Stimulated activated CD4-positive, alpha-beta T cell treated with anti-CD3 and anti-CD28 coated beads, Interleukin-1b, Interleukin-23, amount 100 ng/mL, for 24 hours (primary cell): ENCODE measurements at places on chromosomes 11 and 22.

GRCh38 chr11:91248199-91248807 is 976.3 kb upstream of the FAT3 start:
- DNase-seq: no peak

GRCh38 chr22:35219012-35219411 is 38.3 kb upstream of the HMGXB4 start:
- DNase-seq: no peak

- no peak for DNase-seq
Measured at GRCh38 chr11:29343465-29344333, 673.1 kb downstream of the KCNA4 start.

DNA sequence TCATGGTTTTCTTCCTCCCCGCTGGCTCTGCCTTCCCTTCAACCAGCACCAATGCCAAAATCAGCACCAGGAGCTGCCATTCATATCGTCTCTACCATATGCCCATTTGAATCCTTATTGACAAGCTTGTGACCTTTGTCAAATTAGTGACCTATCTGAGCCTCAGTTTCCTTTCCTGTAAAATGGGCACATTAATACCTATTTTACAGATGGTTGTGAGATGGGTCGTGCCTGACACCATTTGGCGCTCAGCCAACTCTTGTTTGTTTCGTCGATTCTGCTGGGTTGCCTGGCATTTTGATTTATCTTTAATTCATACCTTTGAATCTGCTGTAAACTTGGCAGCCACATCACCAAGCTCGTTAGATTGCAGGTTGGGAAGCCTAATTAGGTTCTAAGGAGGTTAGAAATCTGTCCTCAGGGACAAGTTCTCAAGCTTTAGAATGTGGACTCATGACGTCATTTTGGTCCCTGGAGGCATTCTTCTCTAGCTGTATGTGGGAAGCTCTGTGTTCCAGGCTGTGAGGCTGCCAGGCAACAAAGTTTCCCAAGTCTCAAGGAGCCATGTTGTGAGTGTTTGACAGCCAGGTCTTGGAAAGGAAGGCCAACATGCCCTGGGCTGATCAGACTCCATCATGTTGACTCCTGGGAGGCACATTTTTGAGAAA is 61.0 kb downstream of the RPS6KA4 start:
- DNase-seq: no peak

DNA sequence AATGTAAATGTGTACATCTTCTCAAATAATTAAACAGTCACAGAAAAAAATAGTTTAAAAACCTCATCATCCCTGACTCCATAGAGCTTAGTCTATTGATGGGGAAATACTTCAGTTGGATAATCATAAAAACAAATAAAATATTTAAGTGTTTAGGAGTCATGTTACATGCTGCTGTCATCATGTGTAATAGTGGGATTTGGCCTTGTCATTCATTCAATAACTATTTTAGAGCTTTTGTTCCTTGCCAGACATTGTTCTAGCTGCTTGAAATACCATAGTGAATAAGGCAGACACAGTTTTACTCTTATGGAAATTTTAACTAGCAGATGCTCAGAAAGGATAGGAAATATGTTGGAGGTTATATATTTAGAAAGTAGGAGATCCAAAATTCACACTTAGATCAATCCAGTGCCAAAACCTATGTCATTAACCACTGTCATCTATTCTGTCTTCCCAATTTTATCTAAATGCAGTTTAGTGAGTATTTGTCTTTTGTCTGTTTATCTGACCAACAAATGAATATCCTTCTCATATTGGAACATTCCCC is 324.7 kb downstream of the CASP12 start:
- DNase-seq: no peak

DNA sequence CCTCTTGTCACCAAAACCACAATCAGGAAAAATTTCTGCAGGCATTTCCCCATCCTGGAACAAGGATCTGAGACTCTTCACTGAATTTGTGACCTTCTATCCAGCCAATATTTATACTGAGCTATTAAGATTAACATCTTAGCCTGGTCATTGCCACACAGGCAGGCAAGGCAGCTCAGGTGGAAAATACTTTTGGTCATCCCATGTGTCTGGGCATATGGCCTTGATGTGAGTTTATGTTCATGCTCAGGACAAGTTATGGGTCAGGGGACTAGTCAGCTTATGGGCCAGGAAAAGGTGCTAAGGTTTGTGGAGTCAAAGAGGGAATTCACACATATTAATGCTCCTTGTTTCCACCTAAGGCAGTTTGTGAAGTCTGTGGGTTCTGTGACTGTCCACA is 124.3 kb upstream of the TOP3B start:
- no peak for DNase-seq

GRCh38 chr11:64102005-64102738 is 63.7 kb downstream of the MACROD1 start:
- DNase-seq: no peak

DNA sequence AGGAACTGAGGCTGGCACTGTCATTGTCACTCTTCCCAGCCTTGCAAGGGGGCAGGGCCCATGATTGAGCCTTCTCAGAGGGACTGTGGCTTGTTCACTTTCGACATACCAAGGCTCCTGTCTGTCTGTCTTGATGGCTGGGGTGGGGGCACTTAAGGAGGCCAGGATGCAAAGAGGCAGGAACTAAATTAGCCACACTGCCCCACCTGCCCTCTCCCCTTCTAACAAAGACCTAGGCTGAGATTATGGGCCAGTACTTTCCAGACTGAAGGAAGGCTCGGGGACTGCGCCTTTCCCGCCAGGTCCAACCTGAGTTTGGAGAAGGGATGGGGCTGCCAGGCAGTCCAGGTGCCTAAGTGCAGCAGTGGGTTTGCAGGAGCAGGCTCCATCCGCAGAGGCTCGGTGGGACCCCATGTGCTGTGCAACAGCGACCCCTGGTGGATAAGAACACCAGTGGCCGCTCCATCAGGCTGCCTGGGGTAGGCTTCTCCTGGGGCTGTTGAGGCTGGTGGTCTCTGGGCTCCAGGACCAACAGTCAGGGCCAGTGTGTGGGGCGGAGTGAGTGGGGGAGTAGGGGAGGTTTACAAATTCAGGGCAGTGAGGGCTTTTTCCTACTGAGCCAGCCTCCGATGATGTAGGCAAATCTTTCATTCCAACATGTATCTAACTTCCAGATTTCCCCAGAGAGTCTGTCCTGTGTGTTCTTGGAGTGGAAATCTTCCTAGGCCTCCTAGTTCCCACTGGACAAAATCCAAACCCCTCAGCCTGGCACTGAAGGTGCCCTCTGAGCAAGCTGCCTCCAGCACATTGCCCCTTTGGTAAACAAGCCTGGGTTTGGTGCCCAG is 93.9 kb downstream of the INSC start:
- DNase-seq: peak; percentile 59

DNA sequence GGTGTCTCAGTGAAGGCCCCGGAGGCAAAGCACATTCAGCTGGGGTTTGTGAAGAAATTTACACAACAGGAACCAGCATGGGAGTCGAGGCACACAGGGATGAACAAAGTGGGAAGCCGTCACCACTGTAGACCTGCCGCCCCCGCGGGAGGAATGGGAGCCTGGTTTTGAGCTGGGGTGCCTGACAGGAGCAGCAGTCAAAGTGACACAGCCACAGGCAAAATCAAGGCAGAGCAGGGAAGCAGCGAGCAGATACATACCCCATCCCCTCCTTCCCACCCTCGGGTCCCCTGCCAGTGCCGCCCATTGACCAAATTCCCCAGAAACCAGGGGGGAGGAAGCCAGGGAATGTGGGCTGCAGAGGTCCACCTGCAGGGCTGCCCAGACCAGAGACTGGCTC is 20.8 kb downstream of the P2RX3 start:
- DNase-seq: no peak

- DNase-seq: no peak
Measured at GRCh38 chr22:24965822-24966626, 13.5 kb downstream of the KIAA1671 start.

- DNase-seq: no peak
Measured at GRCh38 chr11:70470127-70470526, 71.8 kb downstream of the CTTN start.

DNA sequence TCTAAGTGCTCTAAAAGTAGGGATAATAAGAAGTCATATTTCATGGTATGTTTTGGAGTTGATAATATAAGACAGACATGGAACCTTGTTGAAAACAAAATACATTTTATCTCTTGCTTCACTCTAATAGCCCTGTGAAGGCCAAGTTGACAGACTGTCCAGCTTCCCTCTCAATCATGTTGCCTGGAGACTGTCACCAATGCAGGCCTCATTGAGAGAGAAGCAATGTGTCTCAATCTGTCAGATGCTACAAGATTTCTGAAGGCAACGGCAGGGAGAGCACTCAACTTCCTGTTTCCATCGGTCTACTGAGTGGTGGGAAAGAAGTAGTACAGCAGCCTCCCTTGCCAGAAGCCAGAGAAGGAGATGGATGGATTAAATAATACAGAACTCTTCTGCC is 23.6 kb upstream of the FJX1 start:
- DNase-seq: no peak

GRCh38 chr22:47030881-47031627 is 268.6 kb downstream of the TBC1D22A start:
- no peak for DNase-seq

- DNase-seq: no peak
Measured at GRCh38 chr11:34157163-34157562, 51.7 kb downstream of the NAT10 start.

DNA sequence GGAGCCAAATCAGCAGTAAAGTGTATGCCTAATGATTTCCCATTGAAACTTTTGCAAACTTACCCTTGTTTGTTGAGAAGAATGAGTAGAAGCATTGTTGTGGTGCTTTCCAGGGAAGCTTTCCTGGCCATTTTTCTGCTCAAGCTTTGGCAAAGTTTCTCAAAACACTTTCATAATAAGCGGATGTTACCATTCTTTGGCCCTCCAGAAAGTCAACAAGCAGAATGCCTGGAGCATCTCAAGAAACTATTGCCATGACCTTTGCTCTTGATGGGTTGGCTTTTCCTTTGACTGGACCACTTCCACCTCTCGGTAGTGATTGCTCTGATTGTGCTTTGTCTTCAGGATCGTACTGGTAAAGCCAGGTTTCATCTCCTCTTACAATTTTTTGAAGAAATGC is 10.7 kb downstream of the PIWIL4 start:
- no peak for DNase-seq

- no peak for DNase-seq
Measured at GRCh38 chr22:37154925-37155712, 5.4 kb upstream of the IL2RB start.

GRCh38 chr22:31659246-31659645 is 2.8 kb downstream of the PISD start:
- no peak for DNase-seq

DNA sequence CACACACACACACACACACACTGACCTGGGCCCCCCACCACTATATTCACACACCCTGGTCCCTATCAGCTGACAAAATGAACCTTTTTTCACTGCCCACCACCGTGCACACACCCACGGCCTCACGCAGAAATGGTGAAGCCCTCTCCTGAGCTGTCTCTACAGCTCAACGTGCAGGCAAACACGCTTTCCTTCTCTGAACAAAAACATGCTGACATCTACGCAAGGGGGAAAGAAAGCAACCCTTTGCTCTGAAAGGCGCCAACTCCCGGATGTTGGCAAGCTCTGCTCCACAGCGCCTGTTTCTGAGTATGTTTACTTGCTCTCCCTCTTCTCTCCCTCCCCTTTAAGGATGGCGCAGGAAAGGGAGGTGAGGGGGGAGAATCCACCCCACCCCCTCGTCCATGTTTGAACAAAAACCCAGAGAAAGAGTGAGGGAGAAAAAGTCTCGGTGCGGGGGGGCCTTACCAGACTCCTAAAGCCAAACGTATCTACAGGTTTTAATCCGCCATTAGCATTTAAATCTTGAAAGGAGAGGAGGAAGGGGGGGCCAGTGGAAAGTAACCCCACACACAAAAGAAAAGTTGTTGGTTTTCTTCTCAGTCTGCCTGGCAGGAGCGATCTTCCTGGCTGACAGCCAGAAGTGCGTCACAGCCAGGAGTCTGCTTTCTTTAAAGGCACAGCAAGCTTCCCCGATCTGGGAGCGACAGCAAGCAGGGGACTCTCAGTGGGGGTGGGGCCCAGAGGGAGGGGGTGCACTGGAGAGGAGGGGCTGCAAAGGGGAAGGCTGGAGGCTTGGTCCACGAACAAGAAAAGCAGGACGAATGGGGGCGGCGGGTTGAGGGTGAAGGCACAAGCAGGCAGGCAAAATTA is 39.6 kb downstream of the NUMA1 start:
- DNase-seq: peak; percentile 58

DNA sequence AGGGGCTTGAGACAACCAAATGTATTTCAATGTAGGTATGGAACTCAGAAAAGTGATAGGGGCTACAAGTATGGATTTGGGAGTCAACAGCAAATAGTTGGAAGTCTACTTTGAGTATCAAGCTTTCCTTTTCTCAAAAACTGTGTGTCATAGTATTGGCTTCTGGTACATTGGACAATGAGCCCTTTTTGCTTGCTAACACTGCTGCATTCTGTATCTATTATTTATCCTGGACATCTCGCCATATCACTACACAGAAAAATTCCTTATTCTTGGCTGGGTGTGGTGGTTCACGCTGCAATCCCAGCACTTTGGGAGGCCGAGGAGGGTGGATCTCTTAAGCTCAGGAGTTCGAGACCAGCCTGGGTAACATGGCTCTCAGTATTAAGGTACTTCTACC is 18.4 kb downstream of the CYP2R1 start:
- DNase-seq: no peak

GRCh38 chr11:33855500-33855899 is 36.4 kb downstream of the LMO2 start:
- DNase-seq: no peak

DNA sequence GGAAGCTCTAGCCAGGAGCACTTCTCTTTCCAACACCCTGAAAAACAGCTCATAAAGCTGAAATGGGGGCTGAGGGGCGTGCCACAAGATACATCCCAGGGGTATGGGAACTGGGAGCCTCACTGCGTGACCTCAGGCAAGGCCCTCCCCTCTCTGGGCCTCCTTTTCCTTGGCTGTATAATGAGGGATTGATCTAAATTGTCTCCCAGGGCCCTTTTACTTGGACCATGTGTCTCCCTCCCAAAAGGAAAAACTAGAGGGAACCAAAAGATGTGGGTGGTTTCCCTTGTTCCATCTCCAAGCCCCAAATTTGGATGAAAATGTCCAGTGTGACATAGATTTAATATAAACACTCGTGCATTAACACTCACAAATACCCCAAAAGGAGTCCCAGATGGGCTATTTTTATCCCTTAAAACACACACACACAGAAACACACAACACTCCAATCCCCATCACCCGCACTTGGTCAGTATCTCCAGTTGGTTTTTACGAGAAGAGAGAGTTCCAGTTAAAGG is 25.9 kb upstream of the SMTN start:
- no peak for DNase-seq

GRCh38 chr11:8033305-8034105 is 46.4 kb downstream of the EIF3F start:
- DNase-seq: peak; percentile 14

- no peak for DNase-seq
Measured at GRCh38 chr11:5550440-5551095, 2.2 kb upstream of the OR52H1 start.

DNA sequence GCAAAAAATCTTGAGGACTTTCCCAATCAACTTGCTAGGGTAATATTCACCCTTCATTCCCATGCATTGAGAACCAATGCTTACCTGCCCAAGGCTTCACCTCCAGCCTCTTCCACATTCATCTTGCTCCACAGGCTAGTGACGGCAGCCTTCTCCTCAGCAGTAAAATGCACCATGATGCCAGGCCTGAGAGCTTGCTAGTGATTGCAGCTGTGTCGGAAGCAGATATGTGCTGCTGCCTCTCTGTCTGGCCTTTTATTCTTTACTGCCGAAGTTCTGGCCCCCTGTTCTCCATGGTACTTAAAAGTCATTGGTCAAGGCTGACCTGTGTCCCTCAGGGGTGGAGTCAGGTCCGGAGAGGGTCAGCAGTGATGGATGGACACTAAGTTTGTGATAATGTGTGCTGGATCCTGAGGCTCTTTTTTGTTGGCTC is at the start of gene HBE1:
HBE1 (minus strand) TSS at position 231 of the 433 bp plus-strand sequence; CDS start at position 176, 55 bp downstream.
- no peak for DNase-seq
